Nucleus accumbens (tissue), 56 donors: ENCODE measurements at places on chromosomes 7 and 10.

DNA sequence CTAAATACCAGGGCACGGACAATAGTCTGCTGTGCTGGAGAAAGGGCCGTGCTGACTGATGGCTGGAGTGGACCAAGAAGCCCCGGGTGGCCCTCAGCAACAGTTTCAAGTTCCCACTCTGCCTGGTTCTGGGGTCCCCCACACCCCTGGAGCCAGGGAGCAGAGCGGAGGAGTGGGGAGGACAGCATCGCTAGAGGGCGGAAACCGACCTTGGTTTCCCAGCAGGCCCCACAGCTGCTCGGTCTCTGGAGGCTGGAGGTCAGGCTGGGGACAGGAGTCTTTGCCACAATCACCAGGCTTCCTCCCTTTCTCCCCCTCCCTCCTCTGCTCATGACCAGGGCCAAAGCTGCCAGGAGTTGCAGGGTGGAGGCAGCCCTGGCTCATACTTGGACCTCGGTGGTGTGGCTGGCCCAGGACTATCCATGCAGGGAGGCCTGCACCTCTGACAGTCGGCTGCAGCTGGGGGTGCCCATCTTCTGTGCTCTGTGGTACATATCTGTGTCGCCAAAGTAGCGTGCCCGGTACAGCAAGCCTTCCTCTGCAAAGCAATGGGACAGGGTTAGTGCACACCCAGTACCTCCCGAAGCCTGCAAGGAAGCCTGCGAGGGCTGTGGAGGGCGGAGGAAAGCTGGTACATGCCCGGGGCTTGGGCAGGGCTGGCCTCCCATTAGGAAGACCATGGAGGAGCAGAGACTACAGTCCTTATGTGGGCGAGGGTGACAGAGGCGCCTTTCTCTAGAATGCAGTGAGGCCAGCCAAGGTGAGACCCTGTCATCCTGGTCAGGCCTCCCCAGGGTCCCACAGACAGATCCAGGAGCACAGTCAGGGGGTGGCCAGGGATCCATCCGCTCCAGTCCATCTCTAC lies 19.1 kb downstream of the DNAJB12 start:
- no peak for DNase-seq

GRCh38 chr7:157521752-157522151 lies 184.9 kb downstream of the DNAJB6 start:
- DNase-seq: no peak

GRCh38 chr10:43821103-43821502 lies 172.4 kb upstream of the ZNF32 start:
- no peak for DNase-seq

DNA sequence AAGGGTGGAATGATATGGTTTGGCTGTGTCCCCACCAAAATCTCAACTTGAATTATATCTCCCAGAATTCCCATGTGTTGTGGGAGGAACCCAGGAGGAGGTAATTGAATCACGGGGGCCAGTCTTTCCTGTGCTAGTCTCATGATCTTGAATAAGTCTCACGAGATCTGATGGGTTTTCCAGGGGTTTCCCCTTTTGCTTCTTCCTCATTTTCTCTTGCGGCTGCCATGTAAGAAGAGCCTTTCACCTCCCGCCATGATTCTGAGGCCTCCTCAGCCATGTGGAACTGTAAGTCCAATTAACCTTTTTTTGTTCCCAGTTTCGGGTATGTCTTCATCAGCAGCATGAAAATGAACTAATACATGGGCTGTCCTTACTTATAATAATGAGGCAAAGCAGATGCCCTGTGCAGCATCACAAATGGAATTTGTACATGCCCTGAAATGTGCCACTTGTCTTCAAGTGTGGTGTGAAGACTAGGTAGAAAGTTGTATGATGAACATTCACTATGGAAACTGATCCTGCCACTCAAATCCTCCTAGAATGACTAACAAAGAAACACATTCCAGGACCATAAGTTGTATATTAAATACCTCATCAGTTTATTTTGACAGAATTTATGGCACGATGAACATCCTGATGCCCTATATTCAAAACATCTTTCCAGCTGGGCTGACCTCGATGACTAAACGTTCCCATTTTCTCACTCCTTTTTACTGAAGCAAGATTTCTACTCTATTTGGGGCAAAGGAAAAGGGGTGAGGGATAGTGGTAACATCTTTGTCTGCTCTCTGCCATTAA lies 122.8 kb upstream of the CTTNBP2 start:
- no peak for DNase-seq

DNA sequence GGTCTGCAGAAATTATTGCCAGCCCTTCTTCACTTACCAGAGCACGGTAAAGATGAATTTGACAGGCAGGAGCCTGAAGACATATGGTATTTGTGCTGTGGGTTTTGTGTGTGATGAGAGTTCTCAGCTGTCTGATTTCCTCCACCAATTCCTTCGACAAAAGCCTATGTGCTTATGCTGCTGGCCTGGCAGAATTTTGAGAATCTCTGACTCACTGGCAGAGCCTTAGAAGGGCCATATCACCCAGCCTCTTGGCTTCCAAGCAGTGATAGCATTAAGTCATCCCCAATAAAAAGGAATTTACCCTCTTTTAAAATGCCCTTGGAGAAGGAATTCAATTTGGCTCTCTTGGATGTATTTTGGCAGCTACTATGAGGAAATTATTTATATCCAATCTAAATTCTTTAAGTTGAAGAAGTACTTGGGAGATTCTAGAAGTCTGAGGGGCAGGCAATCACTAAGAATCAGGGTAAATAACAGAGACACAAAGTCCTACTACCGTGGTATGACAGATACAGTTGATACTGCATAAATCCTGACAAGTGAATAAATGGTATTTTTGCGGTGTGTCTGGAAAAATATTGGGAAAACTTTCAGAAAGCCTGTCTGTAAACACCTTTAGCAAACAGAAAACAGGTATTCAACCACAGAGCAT lies 68.6 kb upstream of the EFCAB10 start:
- no peak for DNase-seq

- DNase-seq: no peak
Observed at GRCh38 chr7:116588641-116589594, 64.1 kb downstream of the CAV1 start.

- no peak for DNase-seq
Observed at GRCh38 chr10:107718864-107719263, 554.4 kb upstream of the SORCS1 start.

DNA sequence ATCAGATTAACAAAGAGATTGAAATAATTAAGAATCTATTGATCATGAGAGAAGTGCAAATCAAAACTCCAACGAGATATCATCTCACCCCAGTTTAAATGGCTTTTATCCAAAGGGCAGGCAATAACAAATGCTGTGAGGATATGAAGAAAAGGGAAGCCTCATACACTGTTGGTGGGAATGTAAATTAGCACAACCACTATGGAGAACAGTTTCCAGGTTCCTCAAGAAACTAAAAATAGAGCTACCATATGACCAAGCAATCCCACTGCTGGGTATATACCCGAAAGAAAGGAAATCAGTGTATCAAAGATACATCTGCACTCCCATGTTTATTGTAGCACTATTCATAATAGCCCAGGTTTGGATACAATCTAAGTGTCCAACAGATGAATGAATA lies 13.8 kb downstream of the FGL2 start:
- no peak for DNase-seq

GRCh38 chr10:79262131-79262530 lies 85.1 kb upstream of the PPIF start:
- DNase-seq: no peak

- DNase-seq: peak; percentile 69
Observed at GRCh38 chr10:78579995-78580394, 488.8 kb upstream of the ZMIZ1 start.

- no peak for DNase-seq
Observed at GRCh38 chr10:95389176-95389575, 98.4 kb upstream of the PDLIM1 start.

- no peak for DNase-seq
Observed at GRCh38 chr10:47104786-47105385, 193.7 kb downstream of the PTPN20 start.
